Spinal cord (tissue), 10 donors: ENCODE measurements at places on chromosomes 2 and 18. TPM values are rescaled to one million over a fixed set of nuclear protein-coding genes. Genes with fewer than 3 reads are reported as not detected.

DNA sequence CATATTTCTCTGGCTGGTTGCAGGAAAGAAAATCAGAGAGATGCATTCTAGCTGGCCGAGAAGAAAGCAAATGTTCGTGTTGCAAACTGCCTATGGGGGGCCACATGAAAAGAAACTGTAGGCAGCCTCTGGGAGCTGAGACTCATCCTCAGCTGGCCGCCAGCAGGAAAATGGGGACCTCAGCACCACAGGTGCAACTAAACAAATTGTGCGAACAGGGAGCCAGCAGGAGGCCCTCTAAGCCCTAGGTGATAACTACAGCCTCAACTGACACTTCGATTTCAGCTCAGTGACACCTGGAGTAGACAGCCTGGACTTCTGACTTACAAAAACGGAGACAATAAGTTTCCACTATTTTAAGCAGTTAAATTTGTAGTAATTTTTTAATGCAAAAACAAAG, 107.3 kb downstream of the DTNB start:
- DNase-seq, result no peak

- no peak for DNase-seq
These were observed 149.5 kb downstream of the ACOXL start for GRCh38 chr2:110881908-110882307.

DNA sequence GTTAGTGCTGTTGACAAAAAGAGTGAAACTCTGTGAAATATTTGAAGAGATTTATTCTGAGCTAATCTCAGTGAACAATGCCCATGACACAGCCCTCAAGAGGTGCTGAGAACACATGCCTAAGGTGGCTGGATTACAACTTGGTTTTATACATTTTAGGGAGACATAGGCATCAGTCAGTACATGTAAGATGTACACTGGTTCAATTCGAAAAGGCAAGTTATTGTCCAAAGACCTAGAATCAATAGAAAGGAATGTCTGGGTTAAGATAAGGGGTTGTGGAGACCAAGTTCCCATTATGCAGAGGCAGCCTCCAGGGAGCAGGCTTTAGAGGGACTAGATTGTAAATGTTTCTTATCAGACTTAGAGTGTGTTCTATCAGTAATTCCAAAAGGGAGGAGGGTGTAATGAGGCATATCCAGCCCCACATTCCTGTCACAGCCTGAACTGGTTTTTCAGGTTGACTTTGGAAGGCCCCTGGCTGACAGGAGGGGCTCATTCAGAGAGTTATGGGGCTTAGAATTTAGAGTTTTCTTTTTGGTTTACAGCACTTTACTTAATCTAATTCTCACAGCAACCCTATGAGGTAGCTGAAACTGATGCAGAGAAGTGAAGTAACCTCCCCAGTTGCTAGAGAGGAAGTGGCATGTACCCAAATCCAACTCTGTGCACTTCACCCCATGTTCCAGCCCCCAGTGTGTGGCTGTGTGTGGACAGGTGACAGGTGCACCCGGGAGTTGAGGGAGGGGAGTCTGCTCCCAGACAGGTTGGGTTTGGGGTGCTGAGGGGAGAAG, 28.3 kb upstream of the ASAP2 start:
- DNase-seq, result no peak

DNA sequence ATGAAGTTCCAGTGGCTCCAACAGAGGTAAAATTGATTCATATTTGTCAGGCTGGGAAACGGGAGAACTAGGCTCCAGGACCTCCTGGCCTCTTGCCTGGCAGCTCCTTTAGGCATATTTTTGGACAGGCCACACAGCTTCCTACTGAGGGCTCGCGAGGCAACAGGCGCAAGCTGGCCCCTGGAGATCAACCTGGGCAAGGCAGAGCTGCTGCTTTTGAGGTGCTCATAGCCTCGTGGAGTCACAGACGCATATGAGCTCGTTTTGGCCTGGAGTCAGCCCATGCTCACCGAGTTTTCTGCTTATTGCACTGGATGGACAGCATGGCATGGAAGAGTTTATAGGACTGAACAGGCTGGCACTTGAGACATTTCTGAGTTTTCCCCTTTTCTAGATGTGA, 97.7 kb downstream of the CAPN13 start:
- DNase-seq, result no peak

DNA sequence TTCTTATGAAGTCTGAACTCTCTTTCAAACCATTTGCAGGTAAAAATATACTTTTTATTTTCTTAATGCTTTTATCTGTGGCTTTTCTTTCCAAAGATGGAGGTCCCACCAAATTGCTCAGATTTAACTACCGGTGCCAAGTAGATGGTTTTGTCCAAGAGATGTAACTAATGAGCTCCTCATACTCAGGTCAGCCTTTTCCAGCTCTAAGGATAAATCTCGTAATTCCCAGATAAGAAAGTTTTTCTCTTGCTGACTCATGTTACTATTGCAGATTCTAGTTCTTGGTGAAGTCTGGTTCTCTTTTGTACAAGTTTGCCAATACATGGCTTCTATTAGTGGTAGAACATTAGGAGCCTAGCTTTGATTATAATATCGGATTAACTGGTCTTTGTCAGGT, 550.8 kb upstream of the ZNF804A start:
- no peak for DNase-seq

GRCh38 chr2:11941201-11942177, 195.1 kb downstream of the LPIN1 start:
- DNase-seq, result no peak

- DNase-seq, result no peak
These were observed 81.8 kb downstream of the SCN9A start for GRCh38 chr2:166293984-166294383.

- DNase-seq, result no peak
These were observed 2.7 kb upstream of the GKN1 start for GRCh38 chr2:68971591-68972231.

DNA sequence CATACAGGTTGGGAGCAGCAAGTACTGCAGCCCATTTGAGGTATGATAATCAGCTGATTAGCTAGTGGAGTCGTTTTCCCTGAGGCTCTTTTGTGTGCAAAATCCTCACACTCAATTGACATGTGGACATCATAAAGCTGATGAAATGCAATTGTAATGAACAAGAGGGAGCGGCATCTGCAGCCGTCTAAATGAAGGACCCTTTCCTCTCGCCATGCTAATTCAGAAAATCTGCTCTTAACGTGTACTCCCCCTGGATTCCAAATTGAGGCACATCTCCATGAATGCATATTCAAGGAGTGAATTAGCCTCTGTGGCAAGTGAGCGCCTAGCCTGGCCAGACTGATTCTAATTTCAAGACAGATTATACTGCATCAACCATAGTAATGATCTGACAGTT, 260.9 kb upstream of the ATP5MC3 start:
- peak; percentile 73 for DNase-seq

DNA sequence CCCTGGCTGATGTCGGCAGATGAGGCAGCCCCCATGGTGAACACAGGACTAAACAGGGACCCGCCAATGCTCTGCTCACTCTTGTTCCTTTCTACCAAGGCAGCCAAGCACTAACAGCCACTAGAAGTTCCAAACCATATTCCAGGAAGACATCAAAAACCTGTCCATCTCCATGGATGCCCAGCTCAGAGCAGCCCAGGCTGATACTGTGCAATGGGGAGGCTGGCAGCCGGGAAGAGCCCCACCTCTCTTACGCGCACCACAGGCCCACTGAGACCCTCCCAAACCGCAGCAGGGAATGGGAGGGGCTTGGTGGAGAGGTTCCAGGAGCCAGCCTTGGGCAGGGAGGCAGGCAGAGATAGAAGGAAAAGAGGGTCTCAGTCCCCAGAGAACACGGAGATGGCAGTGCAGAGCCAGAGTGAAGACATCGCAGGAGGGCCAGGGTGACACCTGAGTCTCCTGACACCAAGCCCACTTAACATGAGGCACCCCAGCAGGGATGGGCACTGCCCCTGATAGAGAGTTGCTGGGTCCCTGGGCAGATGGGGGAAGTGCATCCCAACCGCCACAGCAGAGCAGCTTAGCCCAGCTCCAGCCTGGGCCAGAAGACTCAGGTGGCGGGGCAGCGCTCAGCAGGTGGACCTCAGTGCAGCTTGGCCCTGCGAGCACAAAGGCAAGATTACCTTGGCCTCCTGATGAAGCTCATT, 3.4 kb downstream of the HS6ST1 start:
- no peak for DNase-seq

DNA sequence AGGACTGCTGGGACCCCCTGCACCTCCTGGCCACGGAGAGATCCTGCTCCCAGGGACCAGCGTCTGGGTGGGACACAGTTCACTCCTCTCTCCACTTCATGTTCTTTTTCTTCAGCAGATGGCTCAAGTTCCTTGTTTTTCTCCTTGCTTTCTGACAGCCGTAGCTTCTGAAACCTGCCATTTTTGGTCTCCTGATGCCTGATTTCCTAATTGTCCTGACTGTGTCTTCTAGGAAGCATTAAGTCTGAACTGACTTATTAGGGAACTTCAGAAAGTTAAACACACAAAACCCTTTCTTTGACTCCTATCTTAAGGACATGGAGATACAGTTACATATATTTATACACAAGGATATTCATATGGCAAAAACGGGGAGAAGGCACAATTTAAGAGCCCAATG, 22.7 kb downstream of the CNNM4 start:
- DNase-seq, result no peak

DNA sequence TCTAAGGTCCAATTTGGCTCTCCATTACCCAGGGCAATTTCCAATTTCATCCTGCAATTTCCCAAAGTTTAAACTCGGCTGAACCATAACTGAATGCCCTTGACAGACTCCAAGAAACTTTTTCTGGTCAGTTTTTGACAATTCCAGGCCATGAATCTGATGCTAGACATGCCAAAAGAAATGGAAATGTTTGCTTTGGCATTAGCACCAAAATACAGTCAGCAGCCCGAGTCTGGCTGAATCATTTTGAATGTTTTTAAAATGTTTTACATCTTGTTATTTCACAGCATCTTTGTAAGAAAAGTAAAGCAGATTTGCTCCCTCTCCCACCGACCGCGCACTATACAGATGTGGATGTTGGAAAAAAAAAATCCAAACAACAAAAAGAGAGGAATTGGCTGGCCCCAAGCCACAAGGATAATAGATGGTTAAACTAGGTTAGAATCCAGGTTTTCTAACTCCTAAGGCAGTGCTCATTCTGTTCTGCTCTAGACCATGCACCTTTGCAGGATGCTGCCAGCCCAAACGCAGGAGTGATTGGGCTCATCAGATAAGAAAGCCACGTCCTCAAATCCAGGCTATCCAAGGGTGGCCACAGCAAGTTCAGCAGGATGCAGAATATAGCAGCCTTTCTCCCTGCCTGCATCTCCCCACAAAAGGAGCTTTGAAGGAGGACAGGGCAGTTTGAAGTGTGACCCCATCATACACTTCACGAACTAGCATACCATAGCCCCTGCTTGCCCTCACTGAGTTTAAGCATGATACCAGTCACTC, 167.5 kb downstream of the ALK start:
- DNase-seq, result no peak

DNA sequence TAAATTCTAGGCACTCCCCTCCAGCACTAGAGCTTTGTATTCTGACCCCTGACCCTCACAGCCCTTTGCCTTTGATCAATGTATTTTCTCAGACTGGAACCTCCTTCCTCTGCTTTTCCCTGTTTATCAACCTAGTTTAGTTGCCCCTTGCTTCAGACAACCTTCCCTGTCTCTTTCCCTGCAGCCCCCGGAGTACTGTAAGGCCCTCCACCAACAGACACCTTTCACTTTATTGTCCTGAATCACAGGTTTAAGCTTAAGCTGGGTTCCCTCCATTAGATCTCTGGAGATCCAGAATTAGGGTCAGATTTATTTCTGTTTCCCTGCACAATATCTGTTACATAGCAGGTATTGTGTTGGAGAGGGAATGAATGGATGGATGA, 140.2 kb downstream of the DDX1 start:
- no peak for DNase-seq

GRCh38 chr2:1550076-1550475, 136.8 kb downstream of the TPO start:
- no peak for DNase-seq

DNA sequence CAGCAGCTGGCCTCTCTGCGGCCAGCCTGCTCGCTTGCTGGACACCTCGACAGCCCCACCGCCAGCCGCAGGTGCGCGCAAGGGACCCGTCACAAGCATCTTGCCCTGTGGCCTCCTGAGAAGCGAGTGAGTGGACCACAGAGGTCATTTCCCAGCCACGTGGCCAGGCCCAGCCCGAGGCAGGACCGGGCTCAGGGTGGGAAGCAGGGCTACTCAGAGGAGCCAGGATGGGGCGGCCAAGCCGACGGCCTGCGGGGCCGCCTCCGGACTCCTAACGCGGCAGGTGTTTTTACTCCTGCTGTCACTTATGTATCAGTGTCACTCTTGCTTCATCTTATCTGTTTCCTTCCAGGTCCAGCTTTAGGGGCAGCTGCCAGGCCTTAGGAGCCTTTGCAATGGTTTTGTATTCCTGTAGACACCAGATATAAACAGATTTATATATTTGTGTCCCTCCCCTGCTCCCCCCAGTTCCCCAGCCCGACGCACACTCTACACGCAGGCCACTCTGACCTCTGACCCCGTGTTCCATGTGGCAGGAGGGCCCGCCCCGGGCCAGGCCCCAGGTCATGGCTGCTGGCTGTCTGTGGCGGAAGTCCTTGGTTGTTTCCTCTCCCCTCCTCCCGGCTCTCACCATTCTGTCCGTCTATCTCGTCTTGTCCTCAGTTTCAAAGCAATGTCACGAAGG, 236.4 kb downstream of the ATAD2B start:
- DNase-seq, result no peak

DNA sequence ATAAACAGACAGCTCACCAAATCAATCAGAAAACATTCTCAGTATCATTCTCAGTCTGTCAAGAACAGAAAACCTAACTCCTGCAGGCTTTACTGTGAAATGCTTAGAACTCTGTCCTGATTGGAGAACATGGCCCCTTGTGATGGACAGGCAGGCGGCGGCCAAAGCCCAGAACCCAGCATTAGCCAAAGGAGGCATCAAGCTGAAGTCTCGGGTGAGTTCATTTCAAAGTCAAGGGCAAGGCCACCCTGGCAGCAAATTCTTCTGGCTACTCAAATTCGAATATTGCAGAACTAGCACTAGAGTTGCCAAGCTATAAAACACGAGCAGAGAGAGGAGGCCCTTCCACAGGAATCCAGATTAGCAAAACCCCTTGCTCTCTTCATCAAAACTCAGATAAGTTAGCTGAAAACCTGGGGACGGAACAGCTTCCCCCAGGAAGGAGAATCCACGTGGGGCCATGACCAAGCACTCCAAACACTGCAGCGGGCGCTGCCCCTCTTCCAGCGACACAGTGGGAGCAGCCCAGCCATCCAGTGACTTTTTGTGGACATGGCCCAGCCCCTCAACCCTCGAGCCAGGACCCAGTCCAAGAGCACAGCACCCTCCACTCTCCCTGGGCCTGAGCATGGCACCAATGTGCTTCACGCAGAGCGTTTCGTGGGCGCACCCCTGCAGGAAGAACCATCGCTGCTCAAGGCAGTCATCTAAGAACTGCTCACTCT, 98.6 kb downstream of the HDAC4 start:
- DNase-seq, result no peak

- DNase-seq, result no peak
These were observed 16.1 kb downstream of the ADD2 start for GRCh38 chr2:70751881-70752280.

Gene MRPL33
- 102 TPM for polyA plus RNA-seq

Gene CCDC68
- 3.3 TPM for polyA plus RNA-seq

Gene CTIF
- 105 TPM for polyA plus RNA-seq

Gene GPR75
- polyA plus RNA-seq, result 12.6 TPM

Gene BCL11A
- polyA plus RNA-seq, result 58.0 TPM

Gene IL1RN
- polyA plus RNA-seq, result 0.24 TPM

Gene KLHL30
- polyA plus RNA-seq, result 0.13 TPM
